ENCODE measurements at places on chromosomes 6 and 20.

DNA sequence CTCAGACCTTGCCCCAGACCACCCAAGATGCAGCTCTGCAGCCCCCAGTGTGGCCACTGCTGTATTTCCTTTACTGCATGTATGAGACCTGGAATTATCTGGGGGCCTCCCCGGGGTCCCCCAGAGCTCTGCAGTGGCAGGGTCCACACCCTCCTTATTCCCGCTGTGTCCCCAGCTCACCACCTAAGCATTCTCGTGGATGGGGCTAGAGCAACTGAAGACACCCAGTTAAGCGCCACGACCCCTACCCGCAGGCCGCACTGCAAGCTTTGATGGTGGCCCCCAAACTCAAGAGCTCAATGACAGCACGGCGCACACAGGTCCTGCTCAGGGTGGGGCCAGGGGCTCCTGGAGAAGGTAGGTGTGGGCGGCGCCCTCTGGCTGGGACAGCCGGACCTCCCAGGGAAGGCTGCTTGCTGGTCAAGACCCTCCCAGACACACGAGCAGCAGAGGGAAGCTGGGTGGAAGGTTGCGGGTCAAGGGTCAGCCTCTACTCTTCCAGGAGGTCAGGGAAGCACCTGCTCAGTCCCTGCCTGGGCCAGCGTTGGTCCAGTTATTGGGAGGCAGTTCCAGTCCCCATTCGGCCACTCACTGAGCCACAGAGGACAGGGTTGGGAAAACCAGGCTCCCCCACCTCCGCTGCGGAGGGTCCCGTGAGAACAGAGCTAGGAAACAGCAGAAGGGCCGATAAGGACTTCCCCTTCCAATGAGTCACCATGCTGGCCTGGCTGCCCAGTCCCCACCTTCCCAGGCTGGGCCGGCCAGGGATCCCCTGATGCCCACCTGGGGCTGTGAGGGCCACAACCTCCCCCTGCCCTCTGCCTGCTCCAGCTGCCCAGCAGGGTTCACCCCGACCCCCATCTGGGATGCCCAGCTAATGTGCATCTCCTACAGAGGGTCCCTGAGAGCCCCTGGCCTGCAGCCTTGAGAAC is 2.9 kb downstream of the LAMA5 start:
- no peak for DNase-seq

DNA sequence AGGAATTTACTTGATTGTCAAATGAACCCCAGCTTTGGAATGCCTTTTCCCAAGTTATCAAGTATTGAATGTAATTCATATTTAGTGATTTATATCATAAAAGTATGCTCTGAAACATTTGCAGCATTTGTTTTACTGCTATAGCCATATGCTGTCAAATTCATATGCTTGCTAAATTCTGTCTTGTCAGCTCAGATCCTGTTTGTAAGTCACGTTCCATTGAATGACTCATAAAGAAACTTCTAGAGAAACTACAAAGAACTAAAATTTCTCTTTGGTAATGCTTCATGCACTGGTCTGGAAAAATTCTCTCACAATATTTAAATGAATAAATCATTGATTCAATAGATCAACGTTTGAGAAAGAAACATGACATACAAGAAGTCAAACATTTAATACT is 445.9 kb downstream of the PHF3 start:
- DNase-seq: no peak

DNA sequence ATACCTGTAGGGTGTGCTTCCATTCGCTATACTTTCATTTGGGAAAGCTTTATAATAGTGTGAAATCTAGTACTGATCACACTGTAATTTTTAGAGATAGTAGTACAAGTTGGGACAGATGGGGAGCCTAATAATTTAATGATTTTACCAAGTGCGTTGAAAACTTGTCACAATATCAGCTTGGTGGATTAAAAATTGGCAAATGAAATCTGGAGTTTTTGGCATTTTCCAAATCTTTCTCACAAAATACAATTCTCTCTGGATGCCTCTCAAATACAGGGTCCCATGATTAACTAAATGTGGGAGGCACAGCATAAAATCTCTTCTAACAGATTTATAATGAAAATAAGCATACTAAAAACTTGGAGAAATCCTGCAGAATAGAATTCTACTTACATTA is 96.4 kb downstream of the PLCB4 start:
- no peak for DNase-seq

- DNase-seq: no peak
Observed at GRCh38 chr6:102984357-102984756, 1590.8 kb downstream of the GRIK2 start.

- no peak for DNase-seq
Observed at GRCh38 chr6:27321370-27321769, 9.3 kb upstream of the POM121L2 start.

GRCh38 chr6:133645966-133646740 is 242.8 kb upstream of the TCF21 start:
- DNase-seq: no peak

DNA sequence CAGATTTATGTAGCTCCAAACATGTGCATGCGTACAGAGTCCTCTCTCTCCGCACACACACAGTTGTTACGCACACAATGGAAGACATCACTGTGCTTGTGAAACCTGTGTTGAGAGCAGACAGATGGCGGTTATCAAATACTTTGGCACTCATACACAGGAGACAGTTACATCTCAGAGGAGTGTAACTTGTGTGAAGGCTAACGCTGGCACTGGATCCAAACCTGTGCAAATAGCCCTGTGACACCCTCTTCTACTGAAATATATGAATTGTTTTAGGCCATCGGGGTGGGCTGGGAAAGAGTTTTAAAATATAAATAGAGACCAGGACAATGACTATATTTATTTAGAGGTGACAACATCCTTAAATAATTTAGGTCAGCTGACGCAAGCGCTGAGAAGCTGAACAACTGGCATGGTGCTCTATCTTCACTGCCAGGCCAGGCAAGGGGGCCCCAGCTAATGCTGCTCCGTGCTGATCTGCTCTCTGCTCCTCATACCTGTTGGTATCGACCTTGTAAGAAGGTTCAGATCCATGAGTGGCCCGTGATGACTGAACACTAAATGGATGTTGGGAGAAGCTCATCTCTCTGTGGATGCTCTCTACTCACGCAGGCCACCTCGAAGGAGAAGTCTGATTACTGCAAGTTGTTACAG is 69.4 kb downstream of the FOXC1 start:
- DNase-seq: no peak

DNA sequence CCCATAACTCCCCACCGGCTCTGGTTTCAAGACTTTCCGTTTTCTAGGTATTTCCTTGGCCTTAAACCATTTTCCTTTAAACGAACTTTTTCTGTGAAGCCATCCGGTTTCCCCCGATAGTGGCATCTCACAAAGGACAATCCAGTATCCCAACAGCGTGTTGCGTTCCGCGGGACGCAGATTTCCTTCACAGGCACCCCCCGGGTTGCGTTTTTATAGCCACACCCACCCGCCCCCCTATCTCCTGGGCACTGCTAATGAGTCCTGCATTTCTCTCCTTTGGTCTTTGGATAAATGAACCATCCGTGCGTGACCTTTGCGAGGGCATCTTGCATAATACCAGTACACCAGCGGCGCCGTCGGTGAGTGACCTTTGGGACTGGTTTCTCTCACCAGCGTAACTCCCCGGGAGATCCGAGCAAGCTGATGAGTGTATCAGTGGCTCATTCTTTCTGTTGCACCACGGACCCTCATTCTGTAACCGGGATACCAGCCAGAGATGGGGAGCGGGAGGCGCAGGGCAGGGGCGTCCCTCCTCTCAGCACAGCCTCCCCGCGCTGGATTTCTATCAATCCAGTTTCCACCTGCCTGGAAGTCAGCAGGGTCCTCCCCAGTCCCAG is 586 bp upstream of the NQO2 start:
- no peak for DNase-seq
